ENCODE measurements at places on chromosomes 16 and 17.
A peak's percentile ranks its signal among the peaks of the same experiment; 100 is the strongest.

DNA sequence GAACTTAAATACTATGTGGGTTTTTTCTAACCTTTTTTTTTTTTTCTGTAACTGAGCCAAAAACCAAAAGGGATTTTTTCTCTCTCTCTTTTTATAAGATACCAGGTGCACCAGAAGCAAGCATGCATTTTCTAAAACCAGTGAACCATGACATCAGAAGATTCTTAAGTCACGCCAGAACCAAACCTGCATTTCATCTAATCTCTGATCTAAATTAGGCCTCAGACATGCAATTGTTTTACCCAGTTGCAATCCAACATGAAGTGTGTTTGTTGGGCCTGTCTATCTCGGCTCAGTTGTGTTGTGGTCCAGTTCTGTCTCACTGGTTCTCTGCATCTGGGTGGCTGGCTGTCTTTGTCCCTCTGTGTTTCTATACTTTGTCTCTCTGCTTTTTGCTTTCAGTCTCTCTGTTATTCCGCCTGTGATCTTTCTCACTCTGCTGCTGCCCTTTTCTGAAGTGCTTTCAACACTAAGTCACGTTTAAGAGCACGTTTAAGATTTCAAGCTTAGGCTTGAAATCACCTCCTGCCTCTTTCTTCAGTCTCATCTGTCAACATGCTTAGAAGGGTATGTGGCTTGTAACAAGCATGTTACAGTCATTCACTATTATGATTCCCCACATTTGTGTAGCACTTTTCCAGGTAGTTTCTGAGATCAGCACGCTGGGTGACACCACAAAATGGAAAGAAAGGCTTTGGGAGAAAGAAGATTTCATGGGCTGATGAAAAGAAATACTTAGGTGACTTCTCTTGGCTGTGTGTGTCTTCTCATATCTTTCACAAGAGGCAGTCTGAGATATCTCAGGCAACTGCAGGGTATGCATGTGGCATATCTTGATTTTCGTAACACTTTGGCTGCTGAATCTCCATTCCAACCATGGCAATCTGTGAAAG lies 488.9 kb downstream of the SHISA9 start:
- H3K4me3 ChIP-seq: no peak overlapping the region
- H3K4me1 ChIP-seq: no peaks in the 10 kb centered on the region
- DNase-seq: no peak
- H3K36me3 ChIP-seq: peaks cover 3% of the 10 kb centered on the region

- H3K27me3 ChIP-seq: peaks cover 5% of the 10 kb centered on the region
- no peak overlapping the region for H3K27ac ChIP-seq
- no peak overlapping the region for H3K4me3 ChIP-seq
- no peaks in the 10 kb centered on the region for H3K36me3 ChIP-seq
- peak; percentile 27 for DNase-seq
- H3K4me1 ChIP-seq: peaks cover 23% of the 10 kb centered on the region
Measured at GRCh38 chr16:3554351-3554928, 22.8 kb downstream of the NLRC3 start.

DNA sequence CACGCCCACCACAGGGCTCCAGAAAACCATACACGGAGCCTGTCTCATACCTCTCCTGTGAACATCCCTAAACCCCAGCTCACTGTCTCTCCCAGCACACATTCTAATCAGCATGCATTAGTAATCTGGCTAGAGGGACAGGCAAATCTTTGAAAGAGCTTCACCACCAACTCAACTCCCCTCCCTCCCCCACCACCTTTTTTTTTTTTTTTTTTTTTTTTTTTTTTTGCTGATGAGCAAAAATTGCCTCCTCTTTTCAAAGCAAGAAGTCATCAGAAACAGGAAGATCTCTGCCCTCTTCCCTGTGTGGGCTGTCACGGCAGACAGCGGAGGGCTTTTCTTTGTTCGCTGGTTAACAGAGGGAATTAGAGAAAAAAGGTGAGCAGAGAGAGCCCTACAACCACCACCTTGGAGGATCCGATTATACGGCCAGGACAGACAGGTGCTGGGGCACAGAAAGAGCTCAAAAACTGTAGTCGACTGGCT lies 19.9 kb downstream of the GAS7 start:
- H3K4me3 ChIP-seq: no peak overlapping the region
- no peaks in the 10 kb centered on the region for H3K27me3 ChIP-seq
- no peaks in the 10 kb centered on the region for H3K36me3 ChIP-seq
- H3K4me1 ChIP-seq: peaks cover 22% of the 10 kb centered on the region

DNA sequence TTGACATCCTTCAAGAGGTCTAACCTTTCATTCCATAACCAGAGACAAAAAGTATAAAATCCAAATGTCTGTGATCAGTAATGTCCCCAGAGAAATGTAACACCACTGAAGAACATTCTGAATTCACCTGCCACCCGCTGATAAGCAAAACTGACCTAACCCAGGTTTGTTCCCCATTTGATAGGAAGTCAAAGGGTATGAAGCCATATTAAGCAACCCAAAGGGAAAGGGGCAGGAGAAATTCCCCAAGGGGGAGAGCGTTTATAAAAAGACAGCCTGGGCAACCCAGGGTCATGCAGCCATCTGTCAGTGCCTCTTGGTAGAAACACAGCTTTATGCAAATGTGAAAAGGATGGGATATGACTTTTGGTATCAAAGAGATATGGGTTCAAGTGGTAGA lies 30.7 kb upstream of the PIK3R6 start:
- no peaks in the 10 kb centered on the region for H3K27me3 ChIP-seq
- H3K4me3 ChIP-seq: no peak overlapping the region

DNA sequence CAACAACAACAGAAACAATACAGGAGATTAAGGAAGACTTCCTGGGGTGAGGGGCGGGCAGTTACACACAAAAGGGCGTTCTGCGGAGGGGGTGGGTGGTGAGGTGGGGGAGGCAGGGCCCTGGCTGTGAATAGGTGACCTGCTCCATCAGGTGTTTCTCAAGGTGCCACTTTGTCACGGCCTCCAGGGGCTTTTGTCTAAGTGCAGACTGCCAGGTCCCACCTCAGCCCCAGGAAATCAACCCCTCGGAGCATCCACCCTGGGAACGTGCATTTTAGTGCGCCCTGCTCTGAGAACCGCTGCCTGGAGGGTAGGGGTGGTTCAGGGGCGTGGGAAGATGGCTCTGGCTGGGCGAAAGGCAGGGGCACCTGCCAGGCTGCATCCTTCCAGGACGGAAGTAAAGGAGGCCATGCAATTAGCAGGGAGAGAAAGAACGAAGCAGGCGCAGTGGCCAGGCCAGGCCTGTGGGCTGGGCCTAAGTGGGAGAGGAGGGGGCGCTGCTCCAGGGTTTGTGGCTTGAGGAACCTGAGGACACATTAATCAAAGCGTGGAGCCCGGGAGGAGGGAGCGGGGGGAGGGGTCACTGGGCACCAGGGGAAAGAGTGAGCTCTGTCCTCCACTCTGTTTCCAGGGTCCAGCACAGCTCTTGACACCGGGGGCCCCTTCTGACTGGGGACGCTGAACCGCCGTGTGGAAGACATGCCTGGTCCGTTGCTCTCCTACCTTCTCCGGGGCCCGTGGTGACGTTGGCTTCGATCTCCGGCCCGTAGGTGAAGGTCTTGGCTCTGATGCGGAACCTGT lies 49.4 kb upstream of the CDC42EP4 start:
- peaks cover 24% of the 10 kb centered on the region for H3K4me1 ChIP-seq
- DNase-seq: no peak
- H3K4me3 ChIP-seq: no peak overlapping the region
- no peaks in the 10 kb centered on the region for H3K36me3 ChIP-seq

DNA sequence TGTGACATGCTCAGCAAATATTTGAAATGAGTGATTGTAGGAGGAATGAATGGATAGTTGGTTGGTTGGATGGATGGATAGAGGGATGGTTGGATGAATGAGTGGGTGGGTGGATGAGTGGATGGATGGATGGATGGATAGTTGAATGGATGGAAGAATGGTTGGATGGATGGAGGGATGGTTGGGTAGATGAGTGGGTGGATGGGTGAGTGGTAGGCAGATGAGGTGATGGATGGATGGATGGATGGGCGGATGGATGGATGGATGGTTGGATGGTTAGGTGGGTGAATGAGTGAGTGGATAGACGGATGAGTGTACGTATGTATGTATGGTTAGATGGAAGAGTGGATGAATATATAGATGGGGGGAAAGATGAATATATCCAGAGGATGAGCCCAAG lies 137.7 kb downstream of the RBFOX1 start:
- H3K27me3 ChIP-seq: no peaks in the 10 kb centered on the region
- no peak for DNase-seq

DNA sequence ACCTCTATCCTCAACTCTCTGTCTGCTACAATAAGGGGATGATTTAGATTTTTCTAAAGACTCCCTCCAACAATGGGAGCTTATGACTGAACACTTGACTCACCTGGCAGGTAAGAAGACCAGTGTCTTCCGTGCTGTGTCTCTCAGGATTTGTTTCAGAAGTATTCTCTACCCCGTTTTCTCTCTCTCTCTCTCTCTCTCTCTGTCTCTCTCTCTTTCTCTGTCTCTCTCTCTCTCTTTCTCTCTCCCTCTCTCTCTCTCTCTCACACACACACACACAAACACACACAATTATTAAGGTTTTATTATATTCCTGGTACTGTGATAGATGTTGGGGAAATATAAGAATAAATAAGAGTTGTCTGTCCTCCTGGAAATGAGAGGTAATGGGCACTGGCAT lies 263.9 kb downstream of the TOX3 start:
- no peaks in the 10 kb centered on the region for H3K36me3 ChIP-seq
- H3K27ac ChIP-seq: no peak overlapping the region
- no peaks in the 10 kb centered on the region for H3K27me3 ChIP-seq
- no peaks in the 10 kb centered on the region for H3K4me1 ChIP-seq

- no peaks in the 10 kb centered on the region for H3K36me3 ChIP-seq
- peaks cover 3% of the 10 kb centered on the region for H3K27me3 ChIP-seq
- no peaks in the 10 kb centered on the region for H3K4me1 ChIP-seq
- DNase-seq: no peak
- no peak overlapping the region for H3K4me3 ChIP-seq
Measured at GRCh38 chr16:86066811-86067210, 167.8 kb downstream of the IRF8 start.
